ENCODE measurements at places on chromosomes 12 and 14.

DNA sequence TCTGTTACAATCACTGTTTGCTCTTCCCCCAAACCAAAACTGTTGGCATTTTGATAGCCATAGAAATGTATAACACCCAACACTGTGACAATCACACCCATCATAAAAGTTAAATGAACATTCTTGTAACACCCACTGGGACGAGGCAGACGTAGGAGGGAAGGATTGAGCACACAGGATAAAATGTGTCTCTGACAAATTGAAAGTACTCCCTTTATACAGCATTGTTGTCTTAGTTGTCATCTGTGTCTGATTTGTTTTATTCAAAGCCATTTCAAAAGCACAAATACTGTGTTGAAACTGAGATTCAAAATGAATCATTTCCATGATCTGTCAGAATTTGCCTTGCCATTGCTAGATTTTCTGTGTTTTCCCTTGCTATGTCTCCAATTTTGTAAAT lies 436.3 kb downstream of the TMTC2 start:
- no peak for DNase-seq

GRCh38 chr14:83355609-83356008 lies 1822.0 kb upstream of the SEL1L start:
- DNase-seq = no peak

DNA sequence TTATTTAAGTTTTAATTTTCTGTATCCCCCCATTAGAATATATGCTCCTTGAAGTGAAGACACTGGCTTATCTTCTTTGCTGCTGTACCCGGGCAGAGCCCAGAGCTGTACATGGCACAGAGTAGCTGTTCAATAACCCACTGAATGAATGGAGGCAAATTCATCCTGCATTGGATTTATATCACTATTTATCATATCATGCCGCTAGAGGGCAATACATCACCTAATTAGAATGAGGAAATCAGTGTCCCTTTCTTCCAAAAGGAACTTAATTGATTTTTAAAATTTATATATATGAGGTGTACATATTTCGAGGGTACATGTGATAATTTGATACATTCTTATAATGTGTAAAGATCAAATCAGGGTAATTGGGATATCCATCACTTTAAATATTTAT lies 89.2 kb upstream of the TMEM260 start:
- peak; percentile 29 for DNase-seq

- DNase-seq = no peak
Observed at GRCh38 chr12:81274637-81275529, 197.0 kb downstream of the ACSS3 start.

DNA sequence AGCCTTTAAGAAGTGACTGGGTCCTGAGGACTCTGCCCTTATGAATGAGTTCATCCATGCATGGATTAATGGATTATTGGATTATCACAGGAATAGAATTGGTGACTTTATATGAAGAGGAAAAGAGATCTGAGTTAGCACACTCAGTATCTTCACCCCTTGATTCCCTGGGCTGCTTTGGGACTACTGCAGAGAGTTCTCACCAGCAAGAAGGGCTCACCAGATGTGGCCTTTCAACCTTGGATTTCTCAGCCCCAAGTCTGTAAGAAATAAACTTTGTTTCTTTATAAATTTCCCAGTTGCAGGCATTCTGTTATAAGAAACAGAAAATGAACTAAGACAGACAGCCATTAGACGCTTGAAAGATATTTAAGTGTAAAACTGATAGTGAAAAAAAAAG lies 509.2 kb downstream of the FLRT2 start:
- no peak for DNase-seq
